PC-9 (cell line): ENCODE measurements at places on chromosomes 3 and 15.
A peak's percentile ranks its signal among the peaks of the same experiment; 100 is the strongest.

DNA sequence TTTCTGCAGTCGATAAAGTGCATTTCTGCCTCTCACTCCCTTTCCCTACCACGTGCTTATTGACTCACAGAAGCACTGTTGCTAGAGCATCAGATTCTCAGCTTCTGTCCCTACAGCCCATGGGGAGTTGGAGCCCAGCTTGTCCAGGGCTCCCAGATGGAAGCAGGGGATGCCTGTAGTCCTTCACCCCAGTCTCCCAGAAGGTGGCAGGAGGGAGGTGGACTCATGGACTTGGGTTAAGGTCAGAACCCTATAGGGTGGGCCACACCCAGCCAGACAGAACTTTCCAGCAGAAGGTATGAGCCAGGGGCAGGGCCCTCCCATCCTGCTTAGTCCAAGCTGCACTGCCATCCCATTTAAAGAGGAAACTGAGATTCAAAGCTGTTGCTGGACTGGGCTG is 33.1 kb upstream of the SEMA3F start:
- DNase-seq = no peak

GRCh38 chr15:92997821-92998220 is 91.2 kb downstream of the RGMA start:
- DNase-seq = no peak

GRCh38 chr15:75346796-75347221 is at the start of gene NEIL1:
Gene NEIL1, plus strand, starts transcription at chr15:75347039. Its CDS starts 1,867 bp downstream, at chr15:75348906.
- no peak for DNase-seq

DNA sequence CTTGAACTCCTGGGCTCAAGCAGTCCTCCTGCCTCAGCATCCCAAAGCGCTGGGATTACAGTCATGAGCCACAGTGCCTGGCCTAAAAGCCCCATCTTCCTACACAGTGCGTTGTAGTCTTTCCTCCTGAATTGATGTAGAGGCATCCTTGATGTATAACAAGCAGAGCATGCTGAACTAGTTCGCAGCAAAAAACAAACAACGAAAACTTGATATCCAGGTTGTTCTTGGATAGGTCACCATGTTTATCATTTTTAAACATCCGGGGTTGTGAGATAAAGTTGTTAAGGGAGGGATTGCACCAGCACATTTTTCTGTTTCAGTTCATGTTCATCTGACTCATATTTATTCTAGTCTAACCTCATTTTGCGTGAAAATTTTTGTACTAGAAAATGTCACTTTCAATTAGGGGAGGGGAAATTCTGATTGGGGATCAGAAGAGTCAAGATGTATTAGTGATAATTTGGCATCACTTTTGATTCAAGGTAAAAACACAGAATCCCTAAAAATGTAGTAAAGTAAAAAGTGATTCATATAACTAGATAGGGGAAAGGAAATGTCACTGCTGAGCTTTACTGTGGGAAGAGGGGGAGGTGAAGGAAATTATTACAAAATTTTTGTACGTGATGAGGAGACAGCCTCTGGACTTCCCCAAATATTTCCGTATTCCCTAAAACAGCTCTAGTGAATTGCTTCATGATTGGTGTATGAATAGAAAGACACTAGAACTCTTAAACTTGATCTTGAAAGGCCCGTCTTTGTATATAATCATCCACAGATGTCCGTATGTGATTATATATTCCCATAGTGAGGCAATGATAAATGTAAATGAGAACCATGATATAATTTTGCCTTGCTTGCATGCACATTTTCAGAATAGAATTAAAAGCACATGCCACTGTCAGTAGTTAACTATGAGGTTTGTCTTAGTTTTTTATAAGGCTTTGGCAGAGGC is 22.9 kb downstream of the RAB8B start:
- DNase-seq = peak; percentile 91

- DNase-seq = no peak
Observed at GRCh38 chr3:143002083-143002712, 828 bp downstream of the U2SURP start.

GRCh38 chr15:88139936-88140335 is 116.6 kb downstream of the NTRK3 start:
- DNase-seq = no peak
